Activated T-cell treated with anti-CD3 and anti-CD28 coated beads for 1 hour (primary cell): ENCODE measurements at places on chromosomes 5 and 9.
A peak's percentile ranks its signal among the peaks of the same experiment; 100 is the strongest.

GRCh38 chr5:134148316-134148715 lies 28.4 kb downstream of the SKP1 start:
- DNase-seq: no peak

- DNase-seq: no peak
Observed at GRCh38 chr5:119926301-119926700, 296.9 kb downstream of the FAM170A start.

GRCh38 chr5:139579-140442 lies 47.8 kb downstream of the PLEKHG4B start:
- no peak for DNase-seq

GRCh38 chr9:21096172-21096900 lies 18.6 kb upstream of the IFNB1 start:
- no peak for DNase-seq

DNA sequence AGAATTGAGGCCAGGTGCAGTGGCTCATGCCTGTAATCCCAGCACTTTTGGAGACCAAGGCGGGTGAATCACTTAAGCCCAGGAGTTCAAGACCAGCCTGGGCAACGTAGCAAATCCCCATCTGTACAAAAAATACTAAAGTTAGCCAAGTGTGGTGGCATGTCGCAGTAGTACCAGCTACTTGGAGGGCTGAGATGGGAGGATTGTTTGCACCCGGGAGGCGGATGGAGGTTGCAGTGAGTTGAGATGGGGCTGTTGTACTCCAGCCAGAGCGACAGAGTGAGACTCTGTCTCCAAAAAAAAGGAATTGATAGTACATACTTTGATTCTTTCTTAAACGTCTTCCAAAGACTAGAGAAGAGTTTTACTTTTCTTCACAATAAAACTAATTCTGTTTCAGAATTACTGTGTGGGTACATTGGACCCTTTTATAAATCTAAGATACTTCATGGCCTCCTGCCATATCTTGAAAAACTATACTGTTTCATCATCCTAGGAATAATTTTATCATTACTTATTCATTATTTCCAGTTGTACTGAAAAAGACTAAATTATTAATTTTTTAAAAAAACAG lies 132.0 kb upstream of the GRHPR start:
- no peak for DNase-seq

DNA sequence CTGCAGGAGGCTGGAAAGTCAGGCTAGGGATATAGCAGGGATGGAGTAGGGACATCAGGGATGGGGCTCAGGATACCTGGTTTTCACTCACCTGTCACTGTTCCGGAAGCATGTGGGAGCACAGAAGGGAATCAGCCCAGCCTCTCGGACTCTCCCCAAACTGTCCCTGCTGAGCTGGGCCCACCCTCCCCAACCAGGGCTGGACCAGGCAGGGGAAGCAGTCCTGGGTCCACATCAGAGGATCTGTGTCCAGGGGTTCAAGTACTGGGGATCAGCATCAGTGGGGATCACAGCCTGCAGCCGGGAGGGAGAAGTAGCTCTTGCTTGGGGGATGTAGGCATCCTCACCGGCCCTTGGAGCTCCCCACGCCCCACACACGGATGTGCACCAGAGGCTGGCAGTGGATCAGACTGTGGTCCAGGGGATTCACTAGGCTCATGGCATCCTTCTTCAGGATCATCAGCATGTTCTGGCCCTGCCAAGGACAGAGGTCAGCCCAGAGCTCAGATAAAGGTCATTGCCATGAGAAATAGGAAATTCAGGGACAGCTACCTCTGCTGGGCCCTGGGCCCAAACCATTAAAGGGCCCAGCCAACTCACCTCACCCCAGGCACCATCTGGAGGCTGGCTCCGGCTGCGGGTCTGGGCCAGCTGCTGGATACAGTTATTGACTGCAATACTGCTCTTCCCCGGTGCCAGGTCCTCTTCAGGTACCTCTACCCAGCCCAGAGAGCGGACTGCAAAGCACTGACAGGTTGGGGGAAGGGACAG lies 2.5 kb downstream of the APBB3 start:
- DNase-seq: no peak

DNA sequence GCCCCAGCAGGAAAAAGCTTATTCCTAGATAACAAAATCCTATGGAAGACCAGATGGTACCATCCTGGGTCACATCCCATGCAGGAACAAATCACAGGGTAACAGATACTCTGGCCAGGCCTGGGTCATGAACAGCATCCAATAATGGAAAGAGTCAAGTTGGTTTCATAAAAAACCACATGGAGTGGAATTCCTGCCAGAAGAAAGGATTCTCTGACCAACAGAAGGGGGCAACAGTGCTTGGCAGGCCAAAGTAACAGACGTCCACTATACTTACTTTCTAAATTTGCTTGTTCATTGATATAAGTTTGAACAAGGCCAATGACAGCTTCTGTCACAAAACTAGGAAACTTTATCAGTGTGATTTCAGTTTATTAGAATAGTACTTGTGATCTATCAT lies 273.5 kb downstream of the ARRDC3 start:
- no peak for DNase-seq

DNA sequence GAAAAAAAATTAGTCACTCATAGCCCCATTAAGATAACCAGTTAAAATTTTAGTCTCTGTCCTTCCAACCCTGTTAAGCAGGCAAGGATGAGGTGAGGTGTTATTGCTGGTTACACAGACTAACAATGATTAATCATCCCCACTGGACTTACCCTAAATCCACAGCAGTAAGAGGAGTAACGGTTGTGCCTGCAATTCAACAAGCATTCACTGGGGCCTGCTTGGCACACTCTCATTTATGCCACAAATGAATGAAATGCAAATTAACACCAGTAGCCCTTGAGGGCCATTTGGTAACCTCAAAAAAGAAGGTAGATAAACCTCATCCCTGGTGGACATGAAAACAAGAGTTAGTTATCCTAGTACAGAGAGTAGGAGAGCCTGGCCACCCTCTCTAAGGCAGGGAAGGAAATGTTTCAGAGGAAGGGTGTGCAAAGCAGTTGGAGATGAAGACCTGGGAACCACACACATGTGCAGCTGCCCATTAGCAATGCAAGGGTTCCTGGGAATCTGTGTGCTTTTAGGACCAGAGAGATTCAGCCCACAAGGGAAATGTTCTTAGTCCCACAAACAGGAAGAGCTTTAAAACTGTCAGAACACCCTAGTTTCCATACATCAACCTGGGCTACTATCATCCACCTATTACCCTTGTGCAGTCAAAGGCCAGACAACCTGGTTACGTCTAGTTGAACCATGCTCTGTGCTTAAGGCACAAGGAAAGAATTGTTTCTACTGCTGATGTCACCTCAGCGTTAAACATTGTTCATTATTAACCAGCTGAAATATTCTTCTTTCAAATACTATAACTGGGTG lies 7.7 kb downstream of the LHFPL2 start:
- DNase-seq: no peak

- no peak for DNase-seq
Observed at GRCh38 chr5:135505973-135506372, 29.8 kb downstream of the NEUROG1 start.

- no peak for DNase-seq
Observed at GRCh38 chr9:33651125-33651524, 127.1 kb downstream of the ANKRD18B start.

DNA sequence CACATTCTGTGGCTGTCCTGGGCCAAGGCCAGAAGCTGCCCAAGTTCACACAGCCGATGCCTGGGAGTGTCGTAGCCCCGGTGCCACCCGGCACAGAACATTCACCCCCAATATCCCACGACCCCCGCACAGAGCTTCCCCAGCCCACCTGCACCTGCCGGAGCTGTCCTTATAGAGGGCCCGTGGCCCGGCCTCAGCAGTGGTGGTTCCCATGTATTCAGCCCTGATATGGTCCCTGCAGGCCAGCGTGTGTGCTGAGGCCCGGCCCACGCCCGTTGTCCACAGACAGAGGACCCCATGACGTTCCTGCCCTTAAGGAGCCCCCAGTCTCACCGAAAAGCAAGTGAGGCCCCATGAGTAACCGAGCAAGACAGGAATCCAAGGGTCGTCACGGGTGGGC lies 5.3 kb upstream of the GFI1B start:
- no peak for DNase-seq

GRCh38 chr5:159536646-159537045 lies 206.4 kb upstream of the IL12B start:
- DNase-seq: no peak

DNA sequence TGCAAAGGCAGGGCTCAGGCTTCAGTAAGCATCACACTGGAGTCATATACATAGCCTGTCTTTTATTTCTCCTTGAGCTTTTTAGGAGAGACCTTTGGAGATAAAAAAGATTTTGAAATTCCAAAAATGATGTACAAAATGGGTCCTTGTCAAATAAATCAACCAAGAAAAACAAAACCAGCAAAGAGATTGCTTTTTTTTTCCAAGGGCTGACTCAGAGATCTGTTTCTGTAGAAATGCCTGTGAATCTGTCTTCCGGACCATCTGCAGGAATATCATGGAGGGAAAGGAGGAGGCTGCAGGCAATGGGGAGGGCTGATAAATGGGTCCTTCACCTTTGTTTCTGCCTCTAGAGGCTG lies 77.4 kb downstream of the SLIT3 start:
- no peak for DNase-seq

- no peak for DNase-seq
Observed at GRCh38 chr5:14753947-14754346, 89.4 kb downstream of the OTULIN start.

DNA sequence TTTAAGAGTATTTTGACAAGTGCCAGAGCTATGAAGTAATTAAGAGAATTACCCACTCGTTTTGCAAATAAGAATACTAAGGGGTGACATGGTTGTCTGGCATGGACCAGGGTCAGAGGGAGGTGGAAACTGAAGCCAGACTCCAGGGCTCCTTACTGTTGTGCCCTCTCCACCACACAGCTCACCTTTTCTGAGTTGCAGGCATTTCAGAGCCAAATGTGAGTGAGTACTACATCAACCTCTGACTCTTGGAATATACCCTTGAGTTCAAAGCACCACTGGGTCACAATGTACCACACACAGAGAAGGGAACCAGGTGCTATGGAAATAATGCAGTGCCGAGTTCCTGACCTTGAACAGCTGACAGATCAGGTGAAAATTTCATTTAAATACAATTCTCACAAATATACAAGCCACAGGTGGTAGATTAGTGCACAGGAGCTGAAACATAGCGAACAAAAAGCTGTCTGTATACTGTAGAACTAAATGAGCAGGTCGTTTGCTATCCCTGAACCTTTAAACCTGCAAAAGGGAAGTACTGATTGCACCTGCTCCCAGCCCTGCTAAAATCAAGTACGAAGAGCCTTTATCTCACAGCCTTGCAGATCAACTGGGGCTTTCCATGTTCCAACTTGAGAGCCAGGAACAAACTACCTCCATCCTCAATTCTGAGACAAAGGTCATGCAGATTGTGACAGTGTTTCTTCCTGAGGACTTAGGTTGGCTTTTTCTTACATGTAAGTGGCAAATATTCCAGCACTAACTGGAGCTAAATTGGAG lies 57.0 kb downstream of the GOLM1 start:
- DNase-seq: no peak

- no peak for DNase-seq
Observed at GRCh38 chr5:171371326-171371725, 16.3 kb upstream of the NPM1 start.

- no peak for DNase-seq
Observed at GRCh38 chr5:93899026-93899600, 157.7 kb upstream of the POU5F2 start.

GRCh38 chr5:54883374-54884194 lies 101.8 kb downstream of the ESM1 start:
- no peak for DNase-seq

DNA sequence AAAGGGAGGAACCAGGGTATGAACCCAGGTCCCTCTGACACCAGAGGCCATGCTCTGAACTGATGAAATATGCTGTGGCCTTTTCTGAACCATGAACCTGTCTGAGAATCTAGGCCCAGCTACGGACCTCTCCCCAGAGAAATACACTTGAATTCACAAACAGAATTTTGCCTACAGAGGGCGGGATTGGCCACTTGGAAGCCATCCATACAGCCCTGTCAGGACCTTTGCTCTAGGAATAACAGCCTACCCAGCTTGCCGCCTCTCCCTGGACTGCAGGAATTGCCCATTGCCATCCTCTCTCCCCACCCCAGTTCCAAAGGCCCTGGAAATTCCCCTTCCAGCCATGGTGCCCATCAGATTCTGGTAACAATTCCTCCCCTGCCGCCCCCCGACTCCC lies 26.6 kb downstream of the MORN5 start:
- no peak for DNase-seq

- DNase-seq: no peak
Observed at GRCh38 chr5:139386050-139386438, 2.9 kb upstream of the SLC23A1 start.

- DNase-seq: no peak
Observed at GRCh38 chr5:172353271-172353812, 69.8 kb upstream of the UBTD2 start.

- no peak for DNase-seq
Observed at GRCh38 chr5:175814691-175815090, 56.7 kb upstream of the CPLX2 start.

- no peak for DNase-seq
Observed at GRCh38 chr5:151063142-151063989, 17.5 kb downstream of the TNIP1 start.

DNA sequence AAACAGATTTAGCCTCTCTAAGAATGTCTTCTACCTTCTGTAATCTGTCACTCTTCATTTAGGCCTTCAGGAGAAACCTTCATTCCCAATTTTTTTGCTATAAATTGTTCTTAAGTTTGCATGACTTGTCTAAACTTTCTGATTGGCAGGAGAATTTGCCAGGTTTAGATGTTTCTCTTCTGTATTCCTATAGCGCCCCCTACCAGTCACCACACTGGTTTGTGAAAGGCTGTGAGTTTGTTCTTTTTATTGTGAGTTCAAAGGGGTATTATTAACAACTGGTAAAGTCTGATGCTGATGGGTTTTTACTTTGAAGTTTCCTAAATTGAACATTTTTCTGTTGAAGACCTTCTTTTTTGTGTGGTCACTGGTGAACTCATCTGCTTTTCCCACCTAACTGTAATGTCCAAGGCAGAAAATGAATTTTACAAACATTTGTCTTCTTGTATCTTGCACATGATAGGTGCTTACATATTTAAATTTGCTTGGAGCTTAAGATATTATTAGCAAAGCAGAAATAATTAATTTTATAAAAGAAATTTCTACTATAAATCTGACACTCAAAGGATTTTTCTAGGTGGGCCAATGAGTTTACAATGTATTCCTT lies 18.4 kb upstream of the F2RL2 start:
- DNase-seq: peak; percentile 51

GRCh38 chr5:142056816-142057696 lies 44.2 kb upstream of the GNPDA1 start:
- no peak for DNase-seq

DNA sequence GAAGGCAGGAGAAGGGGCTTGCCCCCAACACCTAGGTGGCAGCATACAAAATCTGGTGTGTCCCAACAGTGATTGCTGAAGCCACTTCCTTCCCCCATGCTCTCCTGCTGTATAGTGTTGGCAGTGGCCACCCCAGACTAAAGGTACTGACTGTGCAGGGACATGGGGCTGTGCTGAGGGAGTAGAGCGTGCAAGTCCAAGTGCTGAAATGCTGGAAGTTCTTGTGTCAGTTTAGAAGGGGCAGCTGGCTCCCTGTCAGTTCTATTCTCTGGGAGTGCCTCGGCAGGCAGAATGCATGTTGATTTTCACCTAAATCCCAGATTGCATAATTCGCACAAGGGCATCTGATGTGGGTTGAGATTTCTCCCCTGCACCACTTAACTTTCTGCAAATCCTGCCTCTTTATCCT lies 68.6 kb downstream of the GDNF start:
- DNase-seq: no peak
